ENCODE measurements at places on chromosomes 5 and 9. TPM values are rescaled to one million over a fixed set of nuclear protein-coding genes. Genes with fewer than 3 reads are reported as not detected.

The CDX1 gene
- 0.22 TPM for total RNA-seq

The CCIN gene
- not detected for total RNA-seq

The RANBP3L gene
- total RNA-seq = not detected

The PDZD2 gene
- total RNA-seq = 9.9 TPM

Data from H9 (cell line).